CD4-positive, CD25-positive, alpha-beta regulatory T cell (primary cell): ENCODE measurements at places on chromosomes 11 and 22.

DNA sequence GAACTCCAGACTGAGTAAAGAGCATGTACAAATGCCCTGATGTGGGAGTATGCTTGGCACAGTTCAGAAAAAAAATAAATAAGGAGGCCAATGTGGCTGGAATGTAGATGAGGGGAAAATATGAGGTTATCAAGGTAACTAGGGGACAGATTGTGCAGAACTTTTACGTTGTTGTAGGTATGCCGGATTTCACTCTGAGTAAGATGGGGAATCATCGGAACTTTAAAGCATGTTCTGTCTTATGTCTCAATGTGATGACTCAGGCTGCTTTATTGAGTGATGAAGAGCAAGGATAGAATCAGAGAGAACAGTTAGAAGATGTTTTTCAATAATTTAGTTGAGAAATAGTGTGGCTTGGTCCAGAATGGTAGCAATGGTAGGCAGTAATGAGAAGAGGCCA is 130.4 kb downstream of the C11orf87 start:
- no peak for DNase-seq

DNA sequence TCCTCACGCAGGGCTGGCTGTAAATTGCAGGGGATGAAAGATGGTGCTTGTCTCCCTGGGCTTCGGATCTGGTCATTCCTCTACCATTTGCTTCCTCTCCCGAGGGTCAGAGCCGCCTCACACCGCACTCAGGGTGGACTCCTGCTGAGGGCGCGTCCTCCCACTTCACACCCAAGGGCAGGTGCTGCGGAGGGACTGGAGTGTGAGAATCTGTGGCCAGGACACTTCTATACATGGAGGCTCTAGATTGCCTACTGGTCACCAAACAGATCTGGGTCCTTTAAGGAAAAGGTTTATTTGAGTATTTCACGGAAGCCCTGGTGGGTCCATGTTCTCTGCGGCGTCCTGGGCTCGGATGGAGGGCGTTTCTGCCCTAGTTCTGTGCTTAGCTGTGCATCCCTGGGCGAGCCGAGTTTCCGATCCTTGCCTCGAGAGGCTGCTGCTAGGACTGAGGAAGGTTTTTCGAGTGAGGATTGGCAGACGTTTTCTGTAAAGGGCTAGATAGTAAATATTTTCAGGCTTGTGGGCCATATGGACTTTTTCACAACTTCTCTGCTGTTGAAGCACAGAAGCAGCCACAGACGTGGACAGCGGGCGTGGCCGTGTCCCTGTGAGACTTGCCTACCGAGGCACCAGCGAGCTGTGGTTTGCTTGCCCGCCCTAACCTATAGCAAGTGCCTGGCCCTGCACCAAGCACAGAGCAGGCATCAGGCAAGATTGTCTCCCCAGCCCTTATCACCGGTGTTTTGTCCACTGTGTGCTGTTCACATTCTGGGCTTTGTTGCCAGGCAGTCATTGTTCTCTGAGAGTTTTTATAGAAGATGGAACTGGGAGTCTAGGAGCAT is 279.0 kb downstream of the TBC1D22A start:
- DNase-seq: no peak

- no peak for DNase-seq
Observed at GRCh38 chr11:110303414-110303826, 7.0 kb upstream of the RDX start.

DNA sequence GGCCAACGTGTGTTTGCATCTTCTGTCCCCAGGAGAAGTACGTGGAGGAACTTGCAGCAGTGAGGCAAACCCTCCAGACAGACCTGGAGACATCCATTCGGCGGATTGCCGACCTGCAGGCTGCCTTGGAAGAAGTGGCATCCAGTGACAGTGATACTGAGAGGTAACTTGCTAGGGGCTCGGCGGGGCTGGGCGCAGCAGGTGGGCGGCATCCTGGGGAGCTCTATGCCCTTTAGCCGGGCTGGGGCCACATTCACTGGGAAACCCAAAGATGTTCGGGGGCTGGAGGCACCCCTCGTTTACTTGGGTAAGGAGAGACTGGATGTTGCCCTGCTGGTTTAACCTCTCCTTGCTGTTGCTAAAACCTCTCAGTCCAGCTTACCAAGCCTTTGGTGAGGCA is 176.9 kb upstream of the SEZ6L start:
- DNase-seq: no peak

DNA sequence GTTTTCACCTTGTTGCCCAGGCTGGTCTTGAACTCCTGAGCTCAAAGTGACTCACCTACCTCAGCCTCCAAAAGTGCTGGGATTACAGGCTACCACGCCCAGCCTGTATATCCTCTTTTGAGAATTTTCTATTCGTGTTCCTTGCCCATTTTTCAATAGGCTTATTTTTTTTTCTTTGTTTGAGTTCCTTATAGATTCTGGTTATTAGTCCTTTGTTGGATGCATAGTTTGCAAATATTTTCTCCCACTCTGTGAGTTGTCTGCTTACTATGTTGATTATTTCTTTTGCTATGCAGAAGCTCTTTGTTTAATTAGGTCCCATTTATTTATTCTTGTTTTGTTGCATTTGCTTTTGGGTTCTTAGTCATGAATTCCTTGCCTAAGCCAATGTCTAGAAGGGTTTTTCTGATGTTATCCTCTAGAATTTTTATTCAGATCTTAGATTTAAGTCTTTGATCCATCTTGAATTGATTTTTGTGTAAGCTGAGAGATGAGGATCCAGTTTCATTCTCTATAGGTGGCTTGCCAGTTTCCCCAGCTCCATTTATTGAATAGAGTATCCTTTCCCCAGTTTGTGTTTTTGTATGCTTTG is 17.7 kb upstream of the ZBED5 start:
- DNase-seq: no peak

DNA sequence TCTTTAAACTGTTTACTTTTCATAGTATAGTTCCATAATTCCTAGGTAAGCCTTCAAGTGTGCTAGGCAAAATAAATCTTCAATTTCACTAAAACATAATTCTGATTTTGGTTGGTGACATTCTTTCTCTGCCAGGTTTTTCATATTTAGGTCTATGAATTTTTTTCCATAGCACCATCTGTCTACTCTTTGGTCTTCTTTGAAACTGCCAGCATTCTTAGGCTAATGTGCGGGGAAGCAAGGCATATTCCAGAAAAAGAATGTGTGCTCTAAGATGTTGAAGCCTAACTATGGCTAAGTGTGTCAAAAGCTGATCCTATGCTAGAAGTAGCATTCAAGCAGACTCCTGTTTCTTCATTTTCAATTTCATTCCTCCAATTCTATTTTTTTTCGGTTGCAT is 213.9 kb upstream of the C11orf87 start:
- DNase-seq: no peak

DNA sequence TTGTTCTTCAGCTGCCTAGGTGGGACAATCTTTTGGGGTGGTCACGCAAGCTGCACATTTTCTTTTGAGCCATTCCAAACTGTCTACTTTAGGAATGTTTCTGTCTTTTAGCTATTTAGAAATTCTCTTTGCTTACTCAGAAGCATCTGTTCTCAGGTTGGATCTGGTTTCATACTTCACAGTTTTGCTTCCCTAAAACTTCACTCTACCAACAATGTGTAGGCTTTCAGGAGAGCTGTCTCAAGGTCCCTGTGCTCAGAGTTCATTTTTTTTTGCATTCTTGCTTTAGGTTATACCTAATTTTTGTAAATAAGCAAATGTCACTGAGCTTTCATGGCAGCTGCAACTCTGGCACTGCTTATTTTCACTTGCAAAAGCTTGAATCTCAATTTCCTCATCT is 36.7 kb downstream of the CCDC90B start:
- no peak for DNase-seq

DNA sequence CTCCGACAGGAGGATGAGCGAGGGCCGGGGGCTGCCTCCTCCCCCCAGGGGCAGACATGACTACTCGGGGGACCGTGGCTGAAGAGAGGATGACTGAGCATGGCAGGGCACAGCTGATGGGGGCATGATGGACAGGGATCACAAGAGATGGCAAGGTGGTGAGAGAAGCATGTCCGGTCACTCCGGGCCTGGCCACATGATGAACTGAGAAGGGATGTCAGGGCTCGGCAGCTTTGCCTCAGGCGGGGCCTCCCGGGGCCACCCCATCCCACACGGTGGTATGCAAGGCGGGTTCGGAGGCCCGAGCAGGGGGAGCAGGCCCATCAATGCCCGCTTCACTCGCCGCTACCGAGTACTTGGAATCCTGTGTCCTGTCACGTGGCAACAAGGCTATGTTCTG is 36.6 kb upstream of the UBASH3B start:
- no peak for DNase-seq

DNA sequence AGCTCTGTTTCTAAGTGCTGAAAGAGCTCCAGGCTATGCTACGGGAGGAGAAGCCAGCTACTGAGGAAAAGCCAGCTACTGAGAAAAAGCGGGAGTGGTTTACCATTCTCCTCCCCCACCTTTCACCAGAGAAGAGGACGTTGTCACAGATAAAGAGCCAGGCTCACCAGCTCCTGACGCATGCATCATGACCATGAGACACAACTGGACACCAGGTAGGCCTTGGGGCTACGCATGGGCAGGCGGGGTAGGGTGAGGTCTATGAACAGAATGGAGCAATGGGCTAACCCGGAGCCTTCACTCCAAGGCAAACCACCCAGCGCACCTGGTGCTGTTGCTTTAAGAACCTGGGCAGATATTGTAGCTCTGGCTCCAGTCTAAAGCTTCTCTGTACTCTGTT is 1.1 kb downstream of the IL18BP start:
- DNase-seq: no peak

- DNase-seq: no peak
Observed at GRCh38 chr11:36577859-36578258, 10.1 kb downstream of the RAG1 start.

- DNase-seq: no peak
Observed at GRCh38 chr22:21457023-21457787, 10.0 kb upstream of the TMEM191C start.

GRCh38 chr11:2299773-2300172 is 1.9 kb downstream of the C11orf21 start:
- no peak for DNase-seq

DNA sequence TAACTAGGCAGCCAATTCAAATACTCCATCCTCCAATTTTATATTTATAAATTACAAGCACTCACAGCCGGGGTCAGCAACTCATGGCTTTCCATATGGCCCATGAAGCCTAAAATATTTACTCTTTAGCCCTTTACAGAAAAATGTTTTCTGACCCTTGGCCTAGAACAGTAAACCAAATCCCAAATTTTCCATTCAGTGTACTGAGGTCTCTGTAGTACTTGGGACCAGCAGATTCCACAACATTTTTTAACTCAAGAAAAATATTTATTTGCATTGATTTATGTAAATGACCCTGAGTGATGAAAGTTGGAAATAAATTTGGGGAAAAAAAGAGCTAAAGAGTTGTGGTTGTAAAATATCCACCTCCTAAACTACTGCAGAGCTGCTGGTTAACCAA is 82.6 kb downstream of the SLC1A2 start:
- DNase-seq: no peak

DNA sequence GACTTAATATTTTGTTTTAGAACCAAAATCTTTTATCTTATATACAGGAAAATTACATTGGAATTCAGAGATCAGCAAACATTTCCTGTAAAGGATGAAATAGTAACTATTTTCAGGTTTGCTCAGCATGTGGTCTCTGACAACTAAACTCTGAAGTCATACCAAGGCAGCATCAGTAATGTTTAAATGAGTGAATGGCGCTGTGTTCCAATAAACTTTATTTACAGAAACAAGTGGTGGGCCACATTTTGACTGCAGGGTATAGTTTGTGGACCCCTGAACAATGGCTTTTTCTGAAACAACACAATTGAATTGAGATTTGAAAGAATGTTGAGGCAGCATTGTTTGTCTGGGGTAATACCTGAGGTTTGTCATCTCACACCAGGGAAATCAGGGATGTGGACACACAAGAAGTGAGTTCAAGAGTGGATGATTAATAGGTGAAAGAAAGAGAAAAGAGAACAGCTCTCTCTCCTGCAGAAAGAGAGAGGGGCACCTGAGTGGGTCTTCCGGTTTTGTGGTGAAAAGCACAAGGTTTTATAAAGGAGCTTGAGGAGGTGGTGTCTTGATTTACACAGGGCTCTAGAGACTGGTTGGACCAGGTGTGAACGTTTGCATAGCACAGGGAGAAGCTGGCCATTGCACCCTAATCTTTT is 113.5 kb upstream of the VPREB1 start:
- DNase-seq: no peak

GRCh38 chr22:44736581-44737405 is 15.6 kb upstream of the ARHGAP8 start:
- no peak for DNase-seq

GRCh38 chr11:57778318-57779037 is 16.9 kb downstream of the CTNND1 start:
- DNase-seq: no peak

GRCh38 chr11:126403658-126404057 is 48.2 kb downstream of the ST3GAL4 start:
- DNase-seq: no peak

- DNase-seq: no peak
Observed at GRCh38 chr22:27250886-27251285, 550.7 kb downstream of the MN1 start.

GRCh38 chr11:57903441-57904123 is 120.1 kb upstream of the OR9Q1 start:
- peak; percentile 19 for DNase-seq

DNA sequence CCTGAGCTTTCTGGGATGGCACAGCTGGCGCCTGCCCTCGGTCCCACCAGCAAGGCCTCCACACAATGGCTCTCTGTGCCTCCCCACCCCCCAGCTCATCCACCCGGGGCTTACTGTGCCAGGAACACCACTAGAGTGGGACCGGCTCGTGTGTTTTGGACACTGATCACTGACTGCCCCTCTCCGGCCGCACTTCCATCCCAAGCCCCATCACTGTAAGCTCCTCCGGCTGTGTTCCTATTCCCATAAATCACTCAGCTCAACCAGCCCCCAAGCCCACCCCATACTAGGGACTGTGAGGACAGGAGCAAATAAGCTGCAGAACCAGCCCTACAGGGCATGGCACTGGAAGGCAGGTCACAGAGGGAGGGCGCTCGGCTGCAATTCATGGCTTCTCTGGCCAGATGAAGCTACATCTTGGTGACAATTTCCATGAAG is 7.3 kb downstream of the APBB1 start:
- no peak for DNase-seq

DNA sequence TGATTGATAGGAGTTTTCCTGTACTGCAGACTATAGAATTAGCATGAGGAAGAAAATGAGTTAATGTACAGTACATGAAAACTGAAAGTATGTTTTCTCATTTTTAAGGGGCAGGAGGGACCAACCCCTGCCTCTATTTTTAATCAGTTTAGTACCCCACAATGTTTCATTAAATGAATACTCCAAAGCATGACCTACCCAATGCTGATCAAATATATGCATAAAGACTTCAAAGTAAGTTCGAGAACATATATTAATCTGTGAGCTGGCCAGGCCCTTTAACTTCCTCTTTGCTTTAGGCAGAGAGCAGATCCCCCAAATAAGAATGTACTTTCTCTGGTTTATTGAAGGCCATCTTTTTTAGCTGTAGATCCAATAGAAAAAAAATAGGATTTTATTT is 161.0 kb downstream of the FCHSD2 start:
- no peak for DNase-seq
